ENCODE measurements at places on chromosomes 6 and 20. TPM values are rescaled to one million over a fixed set of nuclear protein-coding genes. Genes with fewer than 3 reads are reported as not detected.
A peak's percentile ranks its signal among the peaks of the same experiment; 100 is the strongest.

Gene DDO
- 1.3 TPM for polyA plus RNA-seq

DNA sequence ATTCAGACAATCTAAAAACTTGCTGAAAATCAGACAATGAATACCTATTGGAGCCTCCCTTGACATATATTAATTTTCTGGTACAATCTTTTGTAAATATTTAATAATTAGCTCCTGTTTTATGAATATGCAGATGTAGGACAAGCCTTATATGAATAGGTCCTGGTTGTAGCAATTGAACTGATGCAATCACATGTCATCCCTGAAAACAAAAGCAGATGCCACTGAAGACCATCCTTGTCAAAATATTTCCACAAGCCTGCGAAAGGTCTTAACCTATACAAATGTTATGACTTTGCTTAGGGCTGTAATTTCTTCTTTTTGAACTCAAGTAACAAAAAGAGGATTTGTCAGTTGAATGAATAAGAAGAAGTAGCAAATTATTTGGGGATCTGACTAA, 722.1 kb downstream of the EYS start:
- DNase-seq: peak; percentile 54

GRCh38 chr20:6466075-6466810, 301.2 kb upstream of the BMP2 start:
- peak; percentile 35 for DNase-seq

DNA sequence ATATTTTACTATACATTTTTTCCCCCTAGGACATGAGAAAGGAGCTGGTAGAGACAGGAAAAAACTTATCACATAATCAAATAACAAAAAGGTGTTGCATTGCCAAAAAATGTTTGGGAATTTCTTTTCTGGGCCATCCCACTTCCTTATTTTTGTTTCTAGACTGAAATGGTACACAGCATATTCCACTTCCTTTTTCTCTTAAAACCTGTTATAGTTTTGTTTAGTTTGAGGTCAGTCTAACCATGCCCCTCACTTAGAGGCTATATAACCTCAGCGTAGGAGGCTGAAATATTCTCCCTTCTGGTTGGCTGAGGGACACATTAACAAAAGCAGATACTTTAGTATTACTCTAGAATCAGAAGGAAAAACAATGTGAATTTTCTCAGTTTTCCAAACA, 323.9 kb downstream of the GJA1 start:
- no peak for DNase-seq

Gene KIF6
- polyA plus RNA-seq: 0.28 TPM

Gene VSX1
- polyA plus RNA-seq: not detected

Gene TMC2
- not detected for polyA plus RNA-seq

Gene RAB44
- 0.03 TPM for polyA plus RNA-seq

Gene MAFB
- polyA plus RNA-seq: 0.40 TPM

DNA sequence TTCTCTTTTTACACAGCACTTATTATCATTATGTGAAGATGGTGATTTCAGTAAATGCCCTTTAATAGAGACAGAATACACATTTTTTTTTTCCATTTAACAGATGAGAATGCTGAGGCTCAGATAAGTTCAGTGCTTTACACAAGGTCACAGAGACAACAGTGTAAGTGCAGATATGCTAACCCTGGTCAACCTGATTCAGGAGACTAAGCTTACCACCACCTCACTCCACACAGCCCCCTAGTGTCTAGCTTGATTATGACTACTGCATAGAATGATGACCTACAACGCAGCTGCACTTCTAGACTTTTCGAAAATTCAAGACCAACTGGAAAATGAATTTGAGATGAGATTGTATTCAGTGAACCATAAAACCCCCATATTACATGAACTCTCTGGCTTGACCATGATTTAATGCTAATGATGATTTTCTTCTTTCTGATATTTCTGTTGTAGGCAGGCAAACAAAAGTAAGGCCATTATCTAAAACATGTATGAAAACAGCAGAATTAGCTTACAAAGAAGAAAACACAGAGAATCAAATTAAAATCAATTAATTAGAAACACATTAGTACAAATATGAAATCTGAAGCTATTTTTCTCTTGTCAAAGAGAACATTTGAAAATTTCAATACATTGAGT, 212.1 kb upstream of the PHACTR1 start:
- DNase-seq: no peak

- DNase-seq: peak; percentile 51
These were observed 166.1 kb upstream of the CST7 start for GRCh38 chr20:24782801-24783630.

- DNase-seq: no peak
These were observed 322.0 kb upstream of the SOX4 start for GRCh38 chr6:21271428-21272155.
